Activated naive CD8-positive, alpha-beta T cell treated with anti-CD3 and anti-CD28 coated beads for 36 hours (primary cell): ENCODE measurements at places on chromosomes 11 and 22. TPM values are rescaled to one million over a fixed set of nuclear protein-coding genes. Genes with fewer than 3 reads are reported as not detected.

Gene P2RY2
- not detected for total RNA-seq

Gene SCT
- not detected for total RNA-seq

GRCh38 chr11:58837707-58838388 lies 6.7 kb downstream of the GLYATL2 start:
- no peak for DNase-seq

DNA sequence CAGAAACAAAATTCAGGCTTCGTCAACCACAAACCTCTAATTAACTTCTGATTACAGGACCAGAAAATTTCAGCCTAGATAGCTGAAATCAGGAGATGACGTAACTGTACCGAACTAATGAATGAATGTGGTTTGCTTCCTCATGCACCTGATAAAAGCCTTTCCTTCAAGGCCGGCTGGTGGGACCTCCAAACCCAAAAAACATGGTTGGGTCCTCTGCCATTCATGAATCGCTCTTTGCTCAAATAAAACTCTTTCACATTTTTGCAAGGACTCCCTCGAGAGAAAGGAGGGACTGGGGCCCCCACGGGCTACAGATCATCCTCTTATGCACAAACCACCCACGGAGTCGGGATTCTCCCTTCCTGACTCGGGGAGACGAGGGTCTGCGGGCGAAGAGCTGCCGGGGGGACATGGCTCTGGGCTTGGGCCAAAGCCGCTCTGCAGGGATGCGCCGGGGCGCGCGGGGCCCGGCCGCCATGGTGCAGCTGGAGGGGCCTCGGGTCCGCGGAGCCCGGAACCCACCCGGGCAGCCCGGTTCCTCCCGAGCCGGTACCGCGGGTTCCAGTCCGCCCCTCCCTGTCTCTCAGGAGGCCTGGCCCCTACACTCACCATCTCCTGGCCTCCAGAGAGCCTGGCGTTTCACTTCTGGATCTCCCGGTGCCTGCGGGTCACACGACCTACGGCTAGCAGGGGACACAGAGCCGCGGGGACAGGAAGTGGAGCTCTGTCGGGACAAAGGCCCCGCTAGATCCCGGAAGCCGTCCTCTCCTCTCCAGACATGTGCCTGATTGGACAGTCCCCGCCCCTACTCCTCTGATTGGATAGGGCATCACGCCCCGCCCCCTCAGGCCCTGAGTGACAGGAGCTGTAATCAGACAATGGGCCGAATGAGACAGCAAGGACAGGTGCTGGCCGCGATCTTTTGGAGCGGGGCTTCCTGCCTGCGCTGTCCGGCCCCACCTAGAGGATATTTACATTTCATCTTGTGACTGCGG lies at the start of gene ZNF195:
ZNF195 (minus strand) TSS at position 721 of the 998 bp plus-strand sequence; CDS start at position 615, 106 bp downstream.
- DNase-seq = peak; percentile 98

GRCh38 chr22:45922256-45922655 lies 54.7 kb downstream of the WNT7B start:
- DNase-seq = no peak

Gene TEX12
- total RNA-seq = 0.25 TPM

- DNase-seq = no peak
Observed at GRCh38 chr22:45476814-45477213, 25.9 kb upstream of the FBLN1 start.

Gene GALNT18
- total RNA-seq = 10.0 TPM

- peak; percentile 48 for DNase-seq
Observed at GRCh38 chr11:120985718-120986569, 38.0 kb upstream of the TBCEL start.

- no peak for DNase-seq
Observed at GRCh38 chr11:91850533-91851275, 373.9 kb upstream of the FAT3 start.

GRCh38 chr11:67281552-67282150 lies 7.5 kb upstream of the ANKRD13D start:
- no peak for DNase-seq

GRCh38 chr11:133605482-133605881 lies 73.2 kb upstream of the OPCML start:
- DNase-seq = no peak

DNA sequence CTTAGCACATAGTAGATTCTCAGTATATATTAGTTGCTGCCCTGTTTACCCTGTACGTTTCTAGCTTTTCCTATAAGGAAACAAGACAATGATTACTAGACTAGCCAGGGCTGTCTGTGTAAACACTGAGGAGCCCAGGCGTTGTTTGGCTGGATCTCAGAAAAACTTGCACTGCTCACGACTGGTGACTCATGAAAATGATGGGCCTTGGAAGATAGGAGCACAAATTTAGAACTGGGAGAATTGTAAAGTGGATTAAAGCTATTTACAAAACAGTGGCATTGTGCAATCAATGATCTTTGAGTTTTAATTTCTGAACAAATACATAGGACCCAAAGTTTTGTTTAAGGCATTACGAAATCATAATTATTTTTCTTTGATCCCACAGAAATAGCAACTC lies 276.9 kb downstream of the FAM76B start:
- no peak for DNase-seq

Gene ZNHIT2
- total RNA-seq = 15.1 TPM
